Activated CD4-positive, alpha-beta T cell treated with anti-CD3 and anti-CD28 coated beads for 24 hours (primary cell): ENCODE measurements at places on chromosomes 2 and 18.

DNA sequence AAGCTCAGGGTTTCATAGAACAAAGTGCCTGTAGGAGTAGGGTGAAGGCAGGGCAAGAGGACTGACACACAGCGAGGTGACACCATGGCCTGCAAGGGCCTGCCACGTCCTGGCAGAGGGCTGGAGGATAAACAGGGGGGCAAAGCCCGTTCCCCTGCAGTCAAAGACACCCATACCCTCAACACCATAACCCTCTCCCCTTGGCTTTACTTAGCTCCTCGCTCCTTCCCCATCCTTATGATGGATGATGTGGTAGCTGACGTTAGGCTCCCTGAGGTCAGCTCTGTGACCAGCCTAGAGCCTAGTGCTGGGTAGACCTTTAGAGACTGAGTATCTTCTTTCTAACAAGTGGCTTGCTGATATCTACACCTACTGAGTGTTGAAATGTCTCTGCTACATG lies 683.3 kb upstream of the HS6ST1 start:
- no peak for DNase-seq

DNA sequence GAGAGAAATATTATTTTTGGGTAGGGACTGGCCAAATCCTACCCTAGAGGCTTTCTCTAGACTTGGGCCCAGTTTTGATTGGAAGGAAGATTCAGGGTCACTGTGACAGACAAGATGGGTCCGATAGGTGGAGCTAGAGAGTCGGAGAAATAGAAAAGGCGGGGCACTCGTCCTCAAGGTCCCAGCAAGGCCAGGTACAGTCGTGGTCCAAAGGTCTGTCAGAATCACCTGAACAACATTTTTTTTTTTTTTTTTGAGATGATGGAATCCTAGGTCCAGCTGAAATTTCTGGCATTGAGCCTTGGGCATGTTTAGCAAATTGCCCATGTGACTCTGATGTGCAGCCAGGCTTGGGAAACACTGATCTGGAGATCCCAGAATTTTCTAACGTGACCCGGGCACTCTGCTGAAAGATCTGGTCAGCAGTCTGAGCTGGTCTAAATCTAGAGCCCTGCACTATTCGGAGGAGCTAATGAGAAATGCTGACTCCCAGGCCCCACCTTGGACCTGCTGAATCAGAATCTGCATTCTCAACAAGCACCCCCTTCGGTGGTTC lies 23.0 kb upstream of the NTSR2 start:
- peak; percentile 62 for DNase-seq

DNA sequence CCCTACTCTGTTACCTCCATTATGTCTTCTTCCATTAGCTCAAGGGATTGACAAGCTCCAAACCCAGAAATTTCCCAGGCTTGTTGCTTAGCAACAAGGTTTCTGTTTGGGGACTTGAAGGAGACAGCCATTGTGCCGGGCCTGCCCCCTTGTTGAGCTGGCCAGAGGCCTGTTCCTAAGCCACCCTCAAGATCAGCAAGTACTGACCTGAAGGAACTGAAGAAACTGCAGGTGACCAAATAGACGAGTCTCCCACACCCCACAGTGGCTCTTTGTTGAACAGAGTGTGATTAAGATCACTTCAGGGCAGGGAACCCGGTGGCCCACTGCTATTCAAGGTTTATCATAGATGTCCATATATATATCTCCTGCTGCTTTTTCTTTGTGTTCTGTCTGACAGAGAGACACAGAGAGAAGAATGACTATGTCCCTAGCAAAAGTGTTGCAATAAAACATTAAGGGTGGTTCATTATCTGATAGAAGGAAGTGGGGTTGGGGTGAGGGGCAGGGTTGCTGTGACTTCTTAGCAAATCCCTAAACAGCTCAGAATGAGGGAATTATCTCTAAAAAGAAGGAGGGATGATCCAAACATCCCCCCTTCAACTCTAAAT lies 69.2 kb downstream of the RNF144A start:
- no peak for DNase-seq

- DNase-seq: peak; percentile 34
Measured at GRCh38 chr2:86238354-86238753, 39.1 kb downstream of the MRPL35 start.

DNA sequence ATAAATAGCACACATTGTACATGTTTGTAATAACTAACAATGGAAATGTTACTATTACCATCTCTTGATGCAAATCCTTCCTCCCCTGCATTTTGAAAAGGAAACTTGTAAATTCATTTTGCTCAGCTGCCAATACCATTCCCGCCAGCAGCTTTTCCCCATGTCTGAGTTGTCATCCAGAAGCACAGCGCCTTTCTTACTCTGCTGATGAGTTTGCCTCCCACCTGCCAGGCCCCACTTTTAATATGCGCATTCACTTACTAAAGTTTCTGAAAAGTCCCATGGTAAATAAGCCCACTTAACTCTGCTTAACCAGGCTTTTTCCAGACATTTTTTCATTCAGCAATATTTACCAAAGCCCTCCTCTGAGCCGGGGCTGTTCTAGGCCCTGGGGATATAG lies 3.9 kb downstream of the CHST10 start:
- DNase-seq: no peak

- DNase-seq: no peak
Measured at GRCh38 chr2:6089474-6089873, 397.3 kb downstream of the SOX11 start.

GRCh38 chr18:39232490-39232889 lies 1666.9 kb upstream of the CELF4 start:
- no peak for DNase-seq

DNA sequence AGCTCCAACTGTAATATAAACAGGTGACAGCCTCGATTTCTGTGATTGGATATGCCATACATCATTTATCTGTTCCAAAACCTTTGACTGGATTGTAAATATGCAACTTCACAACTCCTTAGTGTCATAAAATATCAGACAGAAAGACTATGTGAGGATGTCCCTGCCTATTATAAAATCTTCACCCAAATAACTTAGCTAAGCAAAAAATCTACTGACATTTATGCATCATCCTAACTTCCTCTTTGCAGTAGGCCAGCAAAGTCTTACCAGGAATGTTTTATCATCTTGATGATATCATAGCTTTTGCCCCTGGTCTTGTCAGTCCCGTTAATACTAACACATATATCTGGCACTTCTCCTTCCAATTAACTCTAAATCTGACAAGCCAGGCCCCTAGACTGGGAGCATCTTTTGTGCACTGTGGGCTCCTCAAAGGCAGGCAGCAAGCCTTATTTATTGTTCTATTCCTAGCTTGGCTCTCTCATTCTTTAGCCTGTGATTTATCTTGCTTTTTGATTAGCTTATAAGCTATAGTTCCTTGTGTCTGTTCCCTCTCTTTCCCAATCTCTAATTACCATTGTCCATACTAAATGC lies 356.5 kb upstream of the HNMT start:
- DNase-seq: no peak

DNA sequence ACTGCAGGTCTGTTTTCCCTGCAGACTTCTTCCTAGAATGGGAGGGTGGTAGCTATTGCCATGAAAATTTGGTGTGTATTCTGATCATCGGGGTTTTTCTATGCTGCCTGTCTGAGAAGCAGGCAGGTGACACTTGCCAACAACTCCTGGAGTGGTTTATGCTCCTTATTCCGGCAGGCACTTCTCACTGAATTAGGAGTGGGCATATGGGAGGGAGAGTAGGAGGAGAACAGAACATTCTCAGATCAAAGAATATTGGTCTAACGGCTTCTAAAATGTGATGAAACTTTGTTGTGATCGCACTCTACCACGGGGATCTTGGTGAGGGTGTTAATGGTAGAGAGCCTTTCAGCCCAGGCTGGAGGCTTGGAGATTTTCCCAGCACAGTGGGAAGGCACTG lies 480.8 kb downstream of the PLCL1 start:
- DNase-seq: no peak

DNA sequence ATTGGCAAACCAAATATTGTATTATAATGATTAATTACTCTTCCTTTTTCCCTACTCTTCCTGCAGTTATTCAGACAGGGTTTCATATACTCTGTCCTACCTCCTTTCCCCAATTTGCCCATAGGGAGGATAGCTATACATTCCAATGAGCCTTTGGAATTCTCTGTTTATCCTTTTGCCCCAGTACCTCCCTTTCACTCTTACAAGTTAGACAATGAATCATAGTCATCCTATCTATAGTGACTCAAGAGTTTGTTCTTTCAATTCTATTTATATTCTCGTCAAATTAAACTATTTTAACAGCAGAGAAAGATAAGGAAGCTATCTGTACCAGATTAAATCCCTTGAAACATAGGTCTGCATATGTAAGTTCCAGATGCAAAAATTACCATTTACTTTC lies 437.5 kb downstream of the NR4A2 start:
- DNase-seq: no peak

- DNase-seq: no peak
Measured at GRCh38 chr2:98564541-98565132, 43.7 kb downstream of the COA5 start.

- no peak for DNase-seq
Measured at GRCh38 chr18:75319905-75320304, 107.6 kb downstream of the SMIM21 start.

DNA sequence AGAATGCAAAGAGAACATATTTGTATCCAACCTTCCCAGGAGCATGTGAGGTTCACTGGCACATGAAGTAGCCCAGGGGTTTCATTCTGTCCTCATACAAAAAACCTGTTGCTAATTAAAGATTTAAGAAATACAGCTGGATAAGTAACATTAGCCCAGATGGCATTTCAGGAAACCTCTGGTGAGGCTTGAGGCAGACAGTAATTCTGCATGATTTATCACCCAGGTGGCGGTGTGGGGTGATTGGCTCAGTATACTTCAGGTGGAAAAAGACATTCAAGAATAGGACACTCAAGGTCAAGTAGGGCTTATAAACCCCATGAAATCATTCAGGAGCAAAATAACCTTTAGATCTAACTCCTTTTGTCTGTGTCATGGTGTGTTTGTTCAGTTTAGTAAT lies 237.4 kb downstream of the RNF144A start:
- no peak for DNase-seq

DNA sequence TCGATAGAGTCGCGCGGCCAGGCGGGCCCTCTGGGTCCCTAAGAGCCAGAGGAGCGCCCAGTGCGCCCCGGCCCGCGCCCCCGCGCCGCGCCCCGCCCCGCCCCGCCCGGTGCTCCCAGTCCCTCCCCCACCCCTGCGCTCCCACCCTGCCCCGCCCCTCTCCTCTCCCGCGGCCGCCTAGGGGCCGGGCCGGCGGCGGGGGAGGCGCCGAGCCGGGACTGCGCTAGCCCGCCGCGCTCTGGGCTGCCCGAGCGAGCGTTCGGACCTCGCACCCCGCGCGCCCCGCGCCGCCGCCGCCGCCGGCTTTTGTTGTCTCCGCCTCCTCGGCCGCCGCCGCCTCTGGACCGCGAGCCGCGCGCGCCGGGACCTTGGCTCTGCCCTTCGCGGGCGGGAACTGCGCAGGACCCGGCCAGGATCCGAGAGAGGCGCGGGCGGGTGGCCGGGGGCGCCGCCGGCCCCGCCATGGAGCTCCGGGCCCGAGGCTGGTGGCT lies at the start of gene GPC1:
Gene GPC1 (plus strand): TSS at position 207 of the 491 bp plus-strand sequence. CDS start 256 bp downstream, at position 463.
- peak; percentile 44 for DNase-seq

DNA sequence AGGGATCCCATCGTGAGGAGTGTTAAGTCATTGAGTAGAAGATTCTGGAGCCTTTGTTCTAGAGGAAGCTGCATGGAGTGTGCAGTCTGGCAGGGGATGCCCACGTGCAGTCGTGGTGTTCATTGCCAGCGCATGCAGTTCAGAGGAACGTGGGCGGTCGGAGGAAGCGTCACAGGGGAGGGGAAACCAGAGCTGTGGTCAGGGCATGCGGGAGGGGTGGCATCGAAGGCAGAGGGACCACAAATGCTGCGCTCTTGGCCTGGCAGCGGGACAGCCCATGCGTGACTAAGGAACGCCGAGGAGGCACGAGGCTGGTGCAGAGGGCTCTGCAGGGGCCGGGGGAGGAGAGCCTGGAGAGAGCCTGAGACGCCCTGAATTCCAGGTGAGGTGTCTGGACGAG lies 141.1 kb downstream of the KLHL29 start:
- DNase-seq: no peak

DNA sequence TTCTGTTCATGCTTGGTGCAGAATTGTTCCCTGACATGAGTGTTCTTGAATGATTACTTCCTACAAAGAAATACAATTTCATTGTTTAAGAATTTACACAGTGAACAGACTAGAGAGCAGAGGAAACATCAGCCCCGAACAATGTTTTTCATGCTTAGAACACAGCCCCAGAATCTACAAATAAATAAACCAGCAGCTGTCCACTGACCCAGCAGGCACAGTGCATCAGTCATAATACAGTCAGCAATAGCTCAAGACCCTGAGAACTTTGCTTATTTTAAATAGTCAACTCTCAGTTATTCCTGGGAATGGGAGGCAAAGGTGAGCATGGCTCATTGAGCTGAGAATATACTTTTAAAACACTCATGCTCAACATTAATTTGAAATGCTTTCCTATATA lies 38.4 kb downstream of the XIRP2 start:
- DNase-seq: no peak

DNA sequence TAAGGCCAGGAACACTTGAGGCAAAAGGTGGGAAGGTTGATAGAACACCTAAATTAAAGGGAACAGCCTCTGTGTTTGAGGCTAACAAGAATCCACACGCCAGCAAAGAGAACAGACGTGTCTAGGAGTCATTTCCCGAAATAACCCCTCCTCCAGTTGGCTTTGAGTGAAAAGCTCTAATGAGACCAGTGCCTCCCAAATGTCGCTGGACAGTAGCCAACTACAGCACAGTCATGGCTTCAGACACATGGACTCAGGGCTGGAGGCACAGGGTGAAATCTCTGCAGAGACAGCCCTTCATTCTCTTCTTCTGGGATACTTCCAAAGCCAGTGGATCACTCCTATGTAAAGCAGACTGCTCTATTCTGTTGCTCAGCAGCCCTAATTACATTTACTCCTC lies 49.6 kb downstream of the SOWAHC start:
- no peak for DNase-seq
